ENCODE measurements at places on chromosomes 1 and 21.

DNA sequence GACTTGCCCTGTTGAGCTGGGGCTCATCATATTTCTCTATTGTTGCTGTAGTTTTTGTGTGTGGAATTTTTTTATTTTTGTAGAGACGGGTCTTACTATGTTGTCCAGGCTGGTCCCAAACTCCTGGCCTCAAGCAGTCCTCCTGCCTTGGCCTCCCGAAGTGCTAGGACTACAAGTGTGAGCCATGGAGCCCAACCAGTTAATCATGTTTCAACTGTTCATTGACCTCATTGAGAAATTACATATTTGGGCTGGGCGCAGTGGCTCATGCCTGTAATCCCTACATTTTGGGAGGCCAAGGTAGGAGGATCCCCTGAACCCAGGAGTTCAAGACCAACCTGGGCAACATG is 9.2 kb upstream of the PKNOX1 start:
- no peak for DNase-seq

DNA sequence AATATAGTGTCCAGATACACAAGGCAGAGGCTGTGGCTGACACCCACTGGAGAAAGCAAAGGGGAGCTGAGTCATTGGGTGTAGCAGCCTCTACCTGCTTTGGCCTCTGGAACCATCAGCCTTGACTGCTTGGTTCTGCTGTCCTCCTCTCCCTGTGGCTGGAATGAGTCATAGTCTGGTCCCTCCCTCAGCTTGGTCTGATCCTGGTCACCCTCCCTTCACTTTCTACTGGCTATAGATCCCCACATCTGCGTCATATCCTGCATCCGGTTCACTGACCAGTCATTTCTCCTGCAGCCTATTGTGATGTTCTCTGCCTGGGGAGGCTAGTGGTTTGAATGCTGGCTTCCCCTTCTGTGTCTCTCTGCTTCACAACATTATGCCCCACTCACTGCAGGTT is 372.8 kb upstream of the DAB1 start:
- no peak for DNase-seq

GRCh38 chr1:31181515-31182343 is 58.0 kb downstream of the NKAIN1 start:
- no peak for DNase-seq

GRCh38 chr21:28207436-28208173 is 785.1 kb downstream of the LTN1 start:
- DNase-seq = no peak

GRCh38 chr1:223695014-223695548 is 17.3 kb upstream of the CAPN2 start:
- DNase-seq = no peak

DNA sequence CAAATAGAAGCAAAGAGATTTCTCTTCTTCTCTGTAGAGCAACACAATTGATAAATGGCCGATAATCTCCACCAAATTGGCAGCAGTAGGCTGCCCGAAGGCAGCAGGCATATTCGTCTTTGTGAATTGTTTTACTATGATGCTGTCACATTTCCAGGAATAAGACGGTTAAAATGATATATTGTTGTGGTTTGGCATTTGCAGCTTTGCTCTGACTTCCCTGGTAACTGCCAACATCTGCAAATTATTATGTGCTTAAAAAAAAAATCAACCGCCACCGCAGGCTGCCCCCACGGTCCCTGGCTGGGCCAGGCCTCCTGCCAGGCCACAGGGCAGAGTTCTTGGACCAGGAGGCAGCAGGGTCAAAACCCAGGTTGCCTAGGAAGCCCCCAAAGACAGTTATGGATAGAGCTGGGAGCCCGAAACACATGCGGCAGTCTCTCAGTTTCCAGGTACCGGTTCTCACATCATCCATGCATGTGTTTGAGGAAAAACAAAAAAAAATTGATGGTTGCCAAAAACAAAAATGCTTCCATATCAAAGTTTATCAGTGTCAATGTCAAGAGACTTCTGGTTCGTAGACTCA is 179.3 kb downstream of the ETS2 start:
- DNase-seq = peak; percentile 39

DNA sequence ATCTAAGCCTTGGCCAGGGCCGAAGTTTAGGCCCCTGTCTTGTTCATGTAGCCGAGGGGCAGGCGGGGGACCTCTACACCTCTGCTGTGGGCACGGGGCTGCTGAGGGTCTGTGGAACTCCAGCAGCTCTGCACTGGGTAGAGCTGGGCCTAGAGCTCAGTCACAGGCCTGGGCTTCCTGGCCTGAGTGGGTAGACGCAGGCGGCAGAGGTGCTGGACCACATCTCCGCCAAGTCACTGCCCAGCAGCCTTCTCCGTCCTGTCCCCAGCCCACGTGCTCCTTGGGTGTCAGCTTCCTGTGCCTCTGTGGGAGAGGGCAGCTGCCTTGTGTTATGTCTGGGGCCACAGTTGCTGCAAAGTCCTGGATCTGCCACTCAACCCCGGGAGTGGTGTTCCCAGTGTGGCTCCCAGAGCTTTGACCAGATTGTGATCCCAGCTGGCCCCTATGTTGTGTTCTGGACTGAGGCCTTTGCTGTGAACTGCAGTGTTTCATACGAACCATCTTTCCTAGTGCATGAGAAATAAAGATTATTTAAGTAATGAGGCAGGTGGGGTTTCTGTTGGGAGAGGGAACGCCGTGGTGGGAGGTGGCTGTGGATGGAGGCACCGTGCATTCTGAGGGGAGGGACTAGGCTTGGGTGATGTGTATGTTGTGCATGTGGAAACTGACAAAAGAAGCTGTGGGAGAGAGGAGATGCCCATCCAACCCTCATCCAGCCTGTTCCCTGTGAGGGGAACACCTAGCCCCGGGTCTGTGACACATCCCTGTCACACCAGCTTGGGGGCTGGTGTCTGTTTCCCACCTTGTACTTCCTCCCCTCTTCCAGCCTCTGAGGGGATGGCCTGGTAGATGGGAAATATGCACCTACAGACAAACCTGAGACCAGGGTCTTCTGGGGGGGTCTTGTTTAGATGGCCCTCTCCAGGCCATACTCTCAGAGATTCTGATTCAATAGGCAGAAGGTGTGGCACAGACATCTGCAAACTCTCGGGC is 12.2 kb downstream of the AMPD2 start:
- DNase-seq = no peak

DNA sequence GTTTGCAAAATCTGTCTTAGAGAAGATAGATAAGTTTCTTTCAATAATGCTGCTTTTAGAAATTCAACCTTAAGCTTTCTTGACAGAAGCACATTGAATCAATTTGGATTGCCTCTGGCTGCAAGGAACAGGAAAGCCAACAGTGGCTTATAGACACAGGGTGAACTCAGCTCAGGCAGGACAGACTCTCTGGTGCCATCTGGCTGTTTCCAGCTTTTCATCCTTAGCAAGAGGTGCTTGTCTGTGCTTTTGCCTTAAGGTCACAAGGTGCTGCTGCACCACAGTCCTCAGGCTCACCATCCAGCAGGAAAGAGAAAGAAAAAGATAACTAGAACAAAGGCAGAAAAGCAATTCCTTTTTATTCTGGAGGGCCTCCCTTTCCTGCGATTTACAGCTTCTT is 93.7 kb upstream of the ETS2 start:
- no peak for DNase-seq

DNA sequence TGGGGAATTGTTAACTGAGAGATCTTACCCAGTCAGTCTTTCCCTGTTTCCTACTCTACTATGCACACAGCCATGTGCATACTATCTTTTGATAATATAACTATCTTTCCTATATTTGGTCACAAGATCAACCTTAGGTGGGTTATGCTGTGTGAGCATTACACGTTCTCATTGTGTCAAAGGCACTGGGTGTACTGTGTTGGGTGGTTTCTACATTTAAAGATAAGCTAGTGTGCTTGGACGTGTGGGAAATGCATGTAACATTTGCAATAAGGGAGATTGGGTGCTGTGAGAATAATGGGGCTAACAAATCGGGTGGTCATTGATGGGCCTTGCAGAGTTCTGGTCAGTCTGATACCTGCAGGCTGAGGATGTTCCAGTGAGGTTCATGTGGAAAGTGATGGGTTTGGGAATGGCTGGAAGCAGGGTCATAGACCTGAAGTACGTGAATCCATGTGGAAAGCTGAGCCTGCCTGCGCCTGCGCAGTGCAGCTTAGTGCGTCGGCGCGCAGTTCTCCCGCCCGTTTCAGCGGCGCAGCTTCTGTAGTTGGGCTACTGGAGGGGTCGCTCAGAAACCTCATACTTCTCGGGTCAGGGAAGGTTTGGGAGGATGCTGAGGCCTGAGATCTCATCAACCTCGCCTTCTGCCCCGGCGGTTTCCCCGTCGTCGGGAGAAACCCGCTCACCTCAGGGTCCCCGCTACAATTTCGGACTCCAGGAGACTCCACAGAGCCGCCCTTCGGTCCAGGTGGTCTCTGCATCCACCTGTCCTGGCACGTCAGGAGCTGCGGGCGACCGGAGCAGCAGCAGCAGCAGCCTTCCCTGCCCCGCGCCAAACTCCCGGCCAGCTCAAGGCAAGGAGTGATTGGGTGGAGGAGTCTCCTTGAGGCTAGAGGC is at the start of gene MSH4:
MSH4 (plus strand) TSS at position 507 of the 897 bp plus-strand sequence; CDS start at position 611, 104 bp downstream.
- DNase-seq = no peak

DNA sequence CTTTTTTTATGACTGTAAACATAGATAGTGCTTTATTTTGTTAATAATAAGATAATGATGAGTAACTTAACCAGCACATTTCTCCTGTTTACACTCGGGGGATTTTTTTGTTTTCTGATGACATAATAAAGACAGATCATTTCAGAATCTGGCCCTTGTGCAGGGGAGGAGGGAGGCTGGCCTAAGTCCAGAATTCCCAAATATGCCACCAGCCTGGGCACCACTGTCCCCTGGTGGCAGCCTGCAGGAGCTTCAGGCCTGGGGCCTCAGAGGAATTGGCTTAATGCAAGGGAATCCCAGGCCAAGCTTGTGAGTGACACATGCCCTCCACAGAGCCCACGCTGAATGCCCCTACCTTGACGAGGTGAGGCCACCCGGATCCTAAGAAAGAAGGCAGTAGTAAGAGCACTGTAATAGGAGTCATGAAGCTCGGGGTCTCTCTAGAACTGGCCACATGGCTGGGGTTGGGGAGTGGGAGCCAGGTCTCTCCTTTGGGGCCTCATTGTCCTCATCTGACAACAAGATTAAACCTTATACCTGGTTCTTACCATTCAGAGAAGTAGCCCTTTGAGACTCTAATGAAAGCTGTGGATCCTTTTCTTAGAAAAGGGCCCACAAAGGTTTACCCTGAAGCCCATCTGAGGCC is 24.1 kb downstream of the ETNK2 start:
- DNase-seq = no peak

DNA sequence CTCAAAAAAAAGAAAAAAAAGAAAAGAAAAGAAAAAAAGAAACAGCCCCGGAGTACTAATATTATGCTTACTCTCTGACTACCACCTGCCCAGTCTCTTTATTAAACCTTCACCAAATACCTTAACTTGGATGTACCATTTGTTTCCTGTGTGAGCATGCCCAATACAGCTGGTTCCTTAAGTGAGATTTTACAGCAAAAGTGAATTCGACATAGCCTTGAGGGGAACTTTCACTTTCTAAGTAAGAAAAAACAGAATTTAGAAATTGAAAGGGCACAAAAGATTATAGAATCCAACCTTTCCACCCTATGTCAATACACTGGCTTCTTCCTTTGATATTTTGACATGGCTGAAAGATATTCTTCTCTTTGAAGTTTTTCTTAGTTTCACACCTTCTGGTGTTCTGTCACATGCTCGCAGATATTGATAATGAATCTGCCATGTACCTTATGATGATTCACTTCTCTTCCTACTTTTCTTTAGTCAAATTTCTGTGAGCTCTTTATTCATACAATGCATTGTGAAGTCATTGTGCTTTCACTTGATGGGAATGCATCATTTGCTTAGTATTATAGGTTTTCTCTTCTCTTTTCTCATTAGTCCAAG is 5.2 kb upstream of the GIPC2 start:
- DNase-seq = no peak

GRCh38 chr1:150151291-150152181 is 1.8 kb downstream of the PLEKHO1 start:
- no peak for DNase-seq

DNA sequence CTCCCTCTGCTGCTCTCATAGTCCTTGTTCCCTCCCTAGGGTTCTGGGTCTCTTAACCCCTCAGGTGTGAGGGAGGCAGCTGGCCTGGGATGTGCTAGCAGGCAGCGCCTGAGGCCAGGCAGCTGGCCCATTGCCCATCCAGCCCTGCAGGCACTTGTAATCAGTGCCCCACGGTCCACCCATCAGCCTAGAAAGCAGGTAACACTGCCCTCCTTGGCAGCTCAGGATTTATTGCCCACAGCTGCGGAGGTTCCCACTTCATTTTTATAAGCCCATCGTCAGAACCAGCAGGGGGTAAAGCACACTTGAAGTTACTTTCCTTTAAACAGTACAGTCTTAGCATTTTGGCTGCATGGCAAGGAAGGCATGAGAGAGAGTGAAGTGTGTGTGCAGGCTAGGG is 70.6 kb downstream of the TMEM53 start:
- no peak for DNase-seq

DNA sequence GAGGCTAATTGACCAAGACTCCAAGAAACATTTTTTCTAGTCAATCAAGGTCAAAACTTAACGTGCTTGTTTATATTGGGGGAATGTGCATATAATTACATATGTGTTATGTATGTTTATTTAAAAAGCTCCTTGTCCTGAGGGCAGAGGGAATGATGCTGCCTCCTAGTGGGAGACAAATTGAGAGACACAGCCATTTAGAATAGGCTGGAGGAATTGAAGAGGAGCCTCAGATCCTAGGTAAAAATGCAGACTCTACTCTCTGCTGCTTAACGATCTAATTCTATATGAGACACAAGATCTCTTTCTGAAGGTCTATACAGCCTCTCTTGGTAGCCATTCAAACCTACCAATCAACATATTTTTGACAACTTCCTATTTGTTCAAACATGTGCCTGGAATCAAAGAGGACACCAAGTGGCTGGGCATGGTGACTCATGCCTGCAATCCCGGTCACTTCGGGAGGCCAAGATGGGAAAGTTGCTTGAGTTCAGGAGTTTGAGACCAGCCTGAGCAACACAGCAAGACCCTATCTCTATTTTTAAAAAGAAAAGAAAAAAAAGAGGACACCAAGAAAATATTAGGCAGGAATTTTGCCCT is 136.6 kb upstream of the ZNF648 start:
- no peak for DNase-seq

All from spinal cord (tissue), 10 donors.